ENCODE measurements at places on chromosomes 3 and 15. TPM values are rescaled to one million over a fixed set of nuclear protein-coding genes. Genes with fewer than 3 reads are reported as not detected.
A peak's percentile ranks its signal among the peaks of the same experiment; 100 is the strongest.

The AMIGO3 gene
- total RNA-seq: 0.52 TPM

The CCDC33 gene
- not detected for total RNA-seq

The CCR9 gene
- not detected for total RNA-seq

The LRRN1 gene
- total RNA-seq: not detected

The MESP1 gene
- 0.36 TPM for total RNA-seq

The EIF4E3 gene
- 0.94 TPM for total RNA-seq

The GPR171 gene
- total RNA-seq: not detected

DNA sequence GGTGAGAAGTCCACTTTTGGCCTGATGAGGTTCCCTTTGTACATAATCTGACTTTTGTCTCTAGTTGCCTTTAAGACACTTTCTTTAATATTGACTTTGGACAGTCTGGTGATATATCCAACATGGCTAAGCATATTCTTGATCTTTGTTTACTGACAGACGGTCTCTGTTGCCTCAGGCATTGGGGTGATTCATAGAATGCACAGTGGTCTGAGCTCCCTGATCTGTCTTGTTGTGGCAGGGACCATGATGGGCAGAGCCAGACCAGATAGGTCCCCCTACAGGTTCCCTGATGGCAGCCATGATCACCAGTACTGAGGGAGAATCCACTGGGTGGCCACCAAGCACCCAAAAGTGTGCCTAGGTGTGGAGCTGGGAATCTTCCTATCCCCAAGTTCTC, 678.1 kb downstream of the MCTP2 start:
- DNase-seq: no peak

DNA sequence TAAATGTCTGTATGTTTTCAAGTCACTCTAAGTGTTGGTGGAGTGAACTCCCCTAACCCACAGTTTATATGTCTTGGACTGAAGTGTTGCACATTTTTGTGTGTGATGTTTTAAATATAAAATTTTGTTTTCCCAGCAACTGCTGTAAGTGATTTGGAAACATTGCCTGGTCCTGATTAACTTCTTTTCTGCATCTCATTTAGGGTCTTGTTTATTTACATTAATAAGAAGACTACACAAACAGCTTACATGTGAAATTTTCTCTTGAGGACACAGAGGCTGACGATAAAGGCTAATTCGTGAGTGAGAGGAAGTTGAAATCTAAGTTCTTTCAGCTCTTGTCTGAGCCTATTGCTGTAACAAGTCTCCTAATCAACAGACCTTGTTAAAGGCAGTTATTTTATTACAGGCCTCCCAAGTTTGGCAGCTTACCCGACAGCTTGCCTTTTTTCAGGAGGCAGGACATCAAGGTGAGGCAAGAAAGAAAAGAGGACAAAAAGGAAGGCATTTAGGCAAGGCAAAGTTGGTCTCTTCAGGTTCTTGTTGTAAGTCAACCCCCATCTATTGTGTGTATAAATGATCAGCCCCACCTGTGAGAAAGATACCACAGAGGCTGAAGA, 177.7 kb upstream of the NR2E3 start:
- no peak for DNase-seq

DNA sequence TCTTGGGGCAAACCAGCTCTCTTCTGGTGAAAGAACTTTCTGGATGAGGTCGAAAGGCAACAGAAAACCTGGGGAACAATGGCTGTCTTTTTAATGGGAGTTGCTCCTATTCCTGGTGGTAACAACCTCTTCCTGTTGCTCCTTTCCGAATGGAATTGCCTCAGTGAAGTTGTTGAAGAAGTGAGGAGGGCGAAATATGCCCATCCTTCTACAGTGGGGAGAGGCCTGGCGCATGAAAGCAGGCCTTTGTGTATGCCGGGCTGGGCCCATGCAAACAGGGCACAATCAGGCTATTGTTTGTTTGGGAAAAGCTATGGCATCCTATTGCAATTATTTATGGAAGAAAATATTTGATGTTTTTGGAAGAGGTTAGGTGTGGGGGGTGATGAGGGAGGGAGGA, 166.9 kb downstream of the IGF1R start:
- no peak for DNase-seq

DNA sequence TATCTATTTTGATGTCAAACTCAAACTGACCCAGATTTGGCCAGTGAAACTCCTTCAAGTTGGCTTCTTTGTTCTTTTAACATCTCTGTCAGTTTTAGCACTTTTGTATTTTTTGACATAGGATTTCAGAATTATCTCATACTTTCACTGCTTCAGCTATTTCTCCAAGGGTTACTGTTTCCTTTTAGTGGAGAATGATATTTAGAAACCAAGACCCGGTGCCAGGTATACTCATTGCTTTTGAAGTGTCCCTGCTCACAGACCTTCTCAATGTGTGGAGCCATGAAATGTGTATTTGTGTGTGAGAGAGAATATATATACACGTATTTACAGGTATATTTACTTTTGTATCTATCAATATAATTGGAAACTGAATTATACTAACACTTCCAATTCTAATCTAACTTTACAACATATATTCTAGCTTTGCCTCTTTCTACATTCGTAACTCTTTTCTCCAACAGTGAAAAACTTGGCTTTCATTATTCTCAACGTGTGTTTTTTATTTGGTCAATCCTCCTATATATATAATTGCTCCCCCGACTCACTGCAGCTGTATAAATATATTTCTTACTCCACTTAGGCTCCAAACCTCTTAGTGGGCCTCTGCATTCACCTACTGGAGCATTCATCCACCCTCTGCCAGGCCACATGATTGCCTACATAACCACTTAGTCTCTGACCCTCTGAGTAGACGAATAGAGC, 54.0 kb downstream of the OTOL1 start:
- no peak for DNase-seq

DNA sequence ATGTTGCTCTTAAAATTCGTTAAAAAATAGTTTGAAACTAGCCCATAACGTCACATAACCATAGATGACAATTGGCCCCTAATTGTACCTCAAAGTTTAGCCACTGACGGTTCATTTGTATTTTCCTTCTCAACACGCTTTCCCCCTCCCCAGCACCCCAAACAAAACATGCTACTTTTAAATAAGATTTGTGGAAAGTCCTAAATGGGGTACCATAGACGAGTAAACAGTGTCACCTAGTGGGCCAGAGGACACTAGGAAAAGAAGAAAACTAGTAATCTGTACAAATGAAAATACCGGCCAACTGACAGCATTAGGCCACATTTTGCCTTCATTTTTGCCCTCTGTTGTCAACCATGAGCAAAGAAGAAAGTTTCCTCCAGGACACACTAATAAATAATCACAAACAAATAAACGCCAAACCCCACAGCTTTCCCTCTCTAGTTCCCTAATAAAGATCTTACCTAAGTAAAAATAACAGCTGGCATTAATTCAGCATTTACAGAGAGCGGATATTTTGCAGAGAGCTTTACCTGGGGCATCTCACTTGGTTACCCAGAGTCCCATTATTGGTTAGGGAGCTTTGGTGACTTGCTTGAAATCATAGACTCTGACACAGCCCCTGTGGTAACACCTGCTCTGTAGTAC, 175.1 kb upstream of the ATP11B start:
- no peak for DNase-seq

GRCh38 chr3:141266797-141267555, 35.4 kb downstream of the PXYLP1 start:
- DNase-seq: no peak

DNA sequence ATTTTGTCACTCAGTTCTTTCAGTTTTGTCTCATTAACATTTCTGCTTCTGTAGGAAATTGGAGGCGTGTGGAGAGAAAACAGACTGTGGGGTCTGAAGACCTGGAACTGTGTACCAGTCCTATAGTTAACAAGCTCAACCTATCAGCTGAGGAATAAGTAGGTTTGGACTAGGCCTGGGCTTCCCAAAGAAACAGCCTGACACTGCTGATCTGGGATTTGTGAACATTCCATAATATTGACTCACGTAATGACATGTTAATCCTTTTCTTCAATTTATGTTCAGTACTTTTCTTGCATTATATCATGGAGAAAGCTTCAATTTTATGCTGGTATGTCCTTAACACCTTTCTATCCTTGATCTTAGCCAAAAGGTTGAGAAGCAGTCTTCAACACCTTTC, 181.6 kb upstream of the RORA start:
- no peak for DNase-seq

- DNase-seq: no peak
Observed at GRCh38 chr3:15819576-15819975, 21.8 kb upstream of the ANKRD28 start.

DNA sequence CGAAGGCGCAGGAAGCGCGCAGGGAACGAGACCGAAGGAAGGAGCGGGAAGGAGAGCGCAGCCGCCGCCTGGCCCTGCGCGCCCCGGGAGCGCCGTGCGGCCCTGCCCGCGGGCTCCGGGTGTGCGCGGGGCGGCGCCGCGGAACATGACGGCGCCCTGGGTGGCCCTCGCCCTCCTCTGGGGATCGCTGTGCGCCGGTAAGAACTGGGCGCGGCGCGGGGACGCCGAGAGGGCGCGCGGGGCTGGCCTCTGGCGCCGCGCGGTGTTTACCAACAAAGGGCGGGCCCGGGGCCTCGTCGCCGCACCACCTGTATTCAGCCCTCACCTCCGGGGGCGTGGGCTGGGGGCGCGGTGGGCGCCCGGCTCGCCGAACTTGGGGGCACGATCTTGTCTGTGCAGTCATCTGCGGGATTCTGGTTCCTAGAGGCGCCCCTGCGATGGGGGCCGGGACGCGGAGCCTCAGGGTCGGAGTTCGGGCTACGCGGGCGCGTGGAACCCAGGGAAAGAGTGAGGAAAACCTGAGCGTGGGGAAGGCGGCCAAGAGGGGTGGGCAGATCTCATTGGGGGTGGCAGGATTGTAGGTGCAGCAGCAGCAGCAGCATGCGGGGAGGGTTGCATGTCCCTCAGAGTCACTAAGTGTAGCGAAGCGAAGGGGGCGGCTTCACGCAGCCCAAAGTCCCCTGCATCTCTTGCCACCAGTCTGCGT, 641 bp downstream of the ACVR2B start:
- no peak for DNase-seq

- DNase-seq: no peak
Observed at GRCh38 chr15:75031848-75032247, 8.5 kb downstream of the PPCDC start.

- no peak for DNase-seq
Observed at GRCh38 chr15:40354408-40355171, 3.4 kb upstream of the DISP2 start.

- no peak for DNase-seq
Observed at GRCh38 chr15:67824976-67825880, at the start of gene SKOR1. Gene SKOR1 (plus strand): TSS chr15:67825509. CDS start chr15:67825603, 94 bp downstream.

DNA sequence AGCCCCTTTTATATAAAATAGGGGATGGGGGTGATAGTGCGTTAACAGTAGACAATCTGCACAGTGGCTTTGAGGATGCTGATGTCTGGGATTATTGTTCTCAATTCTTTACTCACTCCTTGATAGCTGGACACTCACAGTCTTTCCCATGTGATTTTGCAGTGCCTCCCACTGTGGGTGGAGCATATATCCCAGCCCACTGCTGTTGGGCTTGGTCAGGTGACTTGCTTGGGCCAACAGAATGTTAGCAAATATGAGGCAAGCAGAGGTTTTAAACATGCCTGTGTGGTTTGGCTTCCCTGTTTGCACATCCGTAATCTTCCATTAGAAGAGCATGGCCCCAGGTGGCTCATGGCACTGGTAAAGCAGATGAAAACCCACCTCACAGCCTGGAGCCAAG, 46.5 kb downstream of the CPA3 start:
- DNase-seq: no peak

GRCh38 chr15:56994280-56994679, 75.8 kb downstream of the TCF12 start:
- DNase-seq: no peak

GRCh38 chr15:68375191-68375631, 56.8 kb downstream of the ITGA11 start:
- DNase-seq: no peak

DNA sequence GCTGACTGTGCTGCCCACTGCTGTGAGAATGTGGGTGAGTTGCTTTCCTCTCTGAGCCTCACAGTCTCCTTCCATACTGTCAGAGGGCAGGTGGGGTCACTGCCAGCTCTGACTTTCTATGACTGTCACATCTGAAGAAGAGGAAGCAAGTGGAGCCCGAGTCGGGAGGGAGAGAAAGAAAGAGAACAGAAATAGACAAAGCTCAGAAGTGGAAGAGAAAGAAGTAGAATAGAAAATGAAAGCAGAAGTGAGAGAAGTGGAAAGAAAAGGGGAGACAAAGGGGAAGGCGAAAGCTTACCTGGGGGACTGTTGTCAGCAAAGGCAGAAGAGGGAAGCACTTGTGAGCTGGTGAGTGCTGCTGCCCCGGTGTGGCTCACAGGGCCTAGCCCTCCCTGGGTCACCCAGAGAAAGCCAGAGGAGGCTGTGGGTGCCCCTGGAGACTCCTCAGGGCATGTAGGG, 57.9 kb downstream of the EPHB1 start:
- no peak for DNase-seq

DNA sequence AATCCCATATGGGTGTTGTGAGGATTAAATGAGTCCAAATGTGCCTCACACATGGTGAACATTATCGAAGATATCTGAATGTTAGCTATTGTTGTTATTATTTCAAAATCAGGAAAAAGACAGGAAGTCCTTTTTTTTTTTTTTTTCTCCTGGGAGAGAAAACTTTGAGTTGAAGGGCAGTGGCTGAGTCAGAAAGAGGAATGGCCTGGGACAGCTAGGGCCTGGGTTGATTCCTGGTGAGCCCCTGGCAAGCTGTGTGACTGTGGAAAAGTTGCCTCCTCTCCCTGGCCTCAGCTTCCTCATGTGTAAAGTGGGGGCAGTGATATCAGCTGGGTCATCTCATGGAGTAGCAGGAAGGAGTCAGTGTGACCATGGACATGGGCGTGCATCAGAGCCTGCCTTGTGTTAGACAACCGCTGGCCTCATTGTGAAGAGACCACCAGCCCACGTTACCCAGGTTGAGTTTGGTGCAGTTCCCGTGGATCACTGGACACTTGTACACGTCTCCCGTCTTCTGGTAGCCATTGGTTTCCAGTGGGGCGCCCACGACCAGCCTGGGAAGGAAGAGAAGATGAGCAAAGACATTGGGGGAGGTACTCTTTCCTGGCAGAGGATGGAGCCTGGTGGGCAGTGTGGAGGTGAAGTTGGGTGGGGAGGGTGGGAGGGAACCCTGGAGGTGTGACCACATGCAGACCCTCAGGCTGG, 63.1 kb downstream of the ITGA11 start:
- DNase-seq: no peak

DNA sequence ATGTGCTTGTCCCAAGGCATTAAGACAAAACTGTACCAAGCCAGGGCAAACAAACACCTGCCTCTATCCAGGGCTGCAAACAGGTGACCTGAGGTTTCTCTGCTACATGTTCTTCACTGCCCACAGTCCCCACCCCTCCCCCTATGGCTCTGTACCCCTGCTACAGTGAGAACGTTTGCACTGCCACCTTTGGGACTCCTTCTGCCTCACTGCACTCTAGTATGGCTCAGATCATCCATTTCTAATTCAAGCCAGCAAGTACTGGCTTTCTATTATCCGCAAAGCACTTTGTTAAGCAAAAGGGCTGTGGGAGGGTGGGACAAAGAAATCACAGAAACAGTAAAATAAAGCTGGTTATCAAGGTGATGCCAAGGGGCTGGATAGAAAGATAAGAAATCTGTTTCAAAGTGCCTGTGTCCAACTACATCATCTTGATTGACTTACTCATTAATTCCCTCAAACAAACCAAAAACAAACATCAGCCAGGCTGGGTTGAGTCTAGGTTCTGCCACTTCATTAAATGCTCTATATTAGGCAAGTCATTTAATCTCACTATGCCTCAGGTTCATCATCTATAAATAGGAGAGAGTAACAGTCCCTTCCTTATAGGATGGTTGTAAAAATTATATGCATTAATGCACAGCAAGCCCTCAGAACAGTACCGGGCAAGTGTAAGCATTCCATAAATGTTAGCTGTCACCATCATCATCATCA, 95.3 kb downstream of the PDZRN3 start:
- no peak for DNase-seq

GRCh38 chr15:45637141-45637540, 2.3 kb downstream of the SQOR start:
- peak; percentile 9 for DNase-seq

- DNase-seq: peak; percentile 36
Observed at GRCh38 chr3:134232151-134232550, 18.5 kb downstream of the RYK start.
